ENCODE measurements at places on chromosomes 5 and 9.

DNA sequence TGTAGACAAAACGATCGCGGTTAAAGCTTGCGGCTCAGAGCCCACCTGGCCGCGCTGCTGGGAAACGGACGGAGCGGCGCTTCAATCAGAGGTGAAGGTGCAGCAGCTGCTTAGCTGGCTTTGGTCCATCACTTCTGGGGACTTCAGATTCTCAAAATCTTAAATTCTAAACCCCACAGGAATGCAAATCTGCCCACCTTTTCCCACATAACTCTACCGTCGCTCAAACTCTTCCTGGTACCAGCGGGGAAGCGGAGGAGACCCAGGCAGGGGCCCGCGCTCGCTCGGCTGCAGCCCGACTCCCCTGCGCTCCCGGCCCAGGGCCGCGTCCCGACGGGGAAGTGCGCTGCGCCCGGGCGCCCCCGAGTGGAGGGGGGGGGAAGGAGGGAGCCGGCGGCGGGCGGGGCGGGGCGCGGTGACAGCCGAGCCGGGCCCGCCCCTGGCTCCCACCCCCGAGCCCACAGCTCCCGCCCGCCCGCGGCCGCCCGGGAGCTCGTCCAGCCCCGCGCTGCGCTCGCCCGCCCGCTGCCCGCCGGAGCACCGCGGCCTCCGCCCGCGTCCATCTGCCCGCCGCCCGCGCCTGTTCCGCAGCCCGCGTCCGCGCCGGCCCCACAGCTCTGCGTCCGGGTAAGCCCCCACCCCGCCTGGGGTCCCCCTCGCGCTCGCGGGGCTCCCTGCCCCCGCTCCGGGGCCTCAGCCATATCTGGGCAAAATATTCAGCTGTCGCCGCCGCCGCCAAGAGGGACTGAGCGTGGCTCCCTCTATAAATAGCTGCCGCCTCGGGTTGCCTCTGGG, at the start of gene TMOD1:
Gene TMOD1 (plus strand): TSS at position 490 of the 795 bp plus-strand sequence. CDS start 22,523 bp downstream, outside the sequence.
- DNase-seq = peak; percentile 34

GRCh38 chr5:137366526-137366925, 132.6 kb downstream of the SPOCK1 start:
- DNase-seq = no peak

GRCh38 chr5:131536211-131536826, 98.7 kb downstream of the RAPGEF6 start:
- DNase-seq = peak; percentile 44

DNA sequence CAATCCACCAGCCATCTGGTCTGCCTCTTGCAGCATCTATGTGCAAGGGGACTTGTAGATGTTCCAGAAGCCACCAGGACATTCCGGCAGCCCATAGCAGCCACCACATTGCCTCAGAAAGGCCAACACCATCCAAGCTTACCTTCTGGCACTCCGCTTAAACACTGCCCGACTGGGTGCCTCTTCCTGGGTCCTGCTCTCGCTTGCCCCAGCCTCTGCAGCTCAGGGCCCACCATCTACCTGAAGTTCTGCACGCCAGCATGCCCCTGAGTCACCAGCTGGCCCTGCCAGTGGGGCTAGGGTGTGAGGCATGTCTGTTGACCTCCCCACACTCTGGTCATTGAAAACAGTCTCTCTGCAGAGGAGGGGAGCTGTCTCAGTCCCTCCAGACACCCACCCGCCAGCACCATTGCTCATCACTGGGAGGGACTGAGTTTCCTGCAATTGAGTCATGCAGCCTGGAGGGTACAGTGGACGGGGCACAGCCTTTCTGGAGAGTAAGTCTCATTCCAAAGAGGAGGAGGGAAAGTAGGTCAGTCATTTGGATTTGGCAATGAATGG, 16.9 kb upstream of the COL5A1 start:
- no peak for DNase-seq

DNA sequence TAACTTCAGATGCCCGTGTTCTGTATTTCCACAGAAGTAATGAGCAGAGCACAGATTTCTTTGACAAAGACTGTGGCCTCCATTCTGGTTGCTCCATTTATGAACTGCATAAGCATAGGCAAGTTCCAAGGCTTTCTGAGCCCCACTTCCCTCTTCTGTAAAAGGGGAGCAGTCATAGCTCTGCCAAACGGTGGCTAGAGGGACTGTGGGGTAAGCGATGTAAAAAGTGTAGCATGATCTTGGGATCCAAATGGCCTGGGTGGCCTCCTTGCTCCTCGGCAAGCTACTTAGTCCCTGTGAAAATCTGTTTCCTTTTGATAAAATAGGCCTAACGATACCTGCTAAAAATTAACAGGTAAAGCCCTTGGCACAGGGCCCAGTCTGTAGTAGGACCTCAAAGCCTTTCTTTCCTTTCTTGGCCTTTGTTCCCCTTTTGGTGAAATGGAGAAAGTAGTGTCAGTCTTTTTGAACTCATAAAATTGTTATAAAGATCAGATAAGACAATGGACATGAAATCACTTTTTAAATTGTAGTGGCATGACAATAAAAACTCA, 646.6 kb downstream of the ACTL7B start:
- DNase-seq = no peak

GRCh38 chr5:137054335-137054734, 444.8 kb downstream of the SPOCK1 start:
- DNase-seq = no peak

Data from H4 (cell line).